H54 (cell line): ENCODE measurements at places on chromosomes 4 and X.

DNA sequence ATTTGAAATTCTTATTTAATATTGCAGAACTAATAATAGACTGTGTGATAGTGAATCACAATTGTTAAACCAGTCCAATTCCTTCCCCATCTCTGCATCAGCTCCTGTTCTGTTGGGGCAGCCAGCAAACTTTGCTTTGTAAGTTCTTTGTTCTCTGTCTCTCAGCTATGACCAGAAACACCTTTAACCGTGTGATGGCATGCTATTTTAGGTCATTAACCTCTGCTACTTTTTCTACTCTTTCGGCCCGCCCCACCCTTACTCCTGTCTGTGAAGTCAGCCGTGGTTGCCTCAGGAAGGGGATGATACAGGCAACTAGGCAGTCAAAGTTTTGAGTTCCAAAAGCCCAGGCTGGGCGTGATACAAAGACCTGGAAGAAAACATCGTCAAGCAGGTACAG is 51.3 kb upstream of the EGFL6 start:
- DNase-seq = no peak

DNA sequence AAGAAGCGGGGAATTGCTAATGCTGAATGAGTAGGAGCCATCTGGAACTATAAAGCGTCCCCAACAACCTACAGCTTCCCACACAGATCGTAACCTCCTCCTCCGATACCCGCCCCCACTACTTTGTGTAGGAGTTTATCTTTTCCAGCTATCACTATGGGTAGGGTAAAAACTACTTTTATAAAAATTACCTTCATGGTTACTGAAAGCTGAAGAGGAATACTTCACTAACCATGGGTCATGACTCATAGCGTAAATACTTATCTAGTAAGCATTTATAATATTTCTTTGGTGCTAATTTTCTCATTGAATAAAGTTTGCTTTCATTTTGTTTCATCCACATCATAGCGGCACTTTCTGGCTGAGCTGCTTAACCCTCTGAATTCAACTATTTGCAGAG is 79.4 kb upstream of the TNIP3 start:
- no peak for DNase-seq

GRCh38 chrX:70029863-70030262 is 19.9 kb downstream of the AWAT2 start:
- DNase-seq = no peak

- DNase-seq = no peak
These were observed 201.4 kb downstream of the CCSER1 start for GRCh38 chr4:90328558-90328957.

DNA sequence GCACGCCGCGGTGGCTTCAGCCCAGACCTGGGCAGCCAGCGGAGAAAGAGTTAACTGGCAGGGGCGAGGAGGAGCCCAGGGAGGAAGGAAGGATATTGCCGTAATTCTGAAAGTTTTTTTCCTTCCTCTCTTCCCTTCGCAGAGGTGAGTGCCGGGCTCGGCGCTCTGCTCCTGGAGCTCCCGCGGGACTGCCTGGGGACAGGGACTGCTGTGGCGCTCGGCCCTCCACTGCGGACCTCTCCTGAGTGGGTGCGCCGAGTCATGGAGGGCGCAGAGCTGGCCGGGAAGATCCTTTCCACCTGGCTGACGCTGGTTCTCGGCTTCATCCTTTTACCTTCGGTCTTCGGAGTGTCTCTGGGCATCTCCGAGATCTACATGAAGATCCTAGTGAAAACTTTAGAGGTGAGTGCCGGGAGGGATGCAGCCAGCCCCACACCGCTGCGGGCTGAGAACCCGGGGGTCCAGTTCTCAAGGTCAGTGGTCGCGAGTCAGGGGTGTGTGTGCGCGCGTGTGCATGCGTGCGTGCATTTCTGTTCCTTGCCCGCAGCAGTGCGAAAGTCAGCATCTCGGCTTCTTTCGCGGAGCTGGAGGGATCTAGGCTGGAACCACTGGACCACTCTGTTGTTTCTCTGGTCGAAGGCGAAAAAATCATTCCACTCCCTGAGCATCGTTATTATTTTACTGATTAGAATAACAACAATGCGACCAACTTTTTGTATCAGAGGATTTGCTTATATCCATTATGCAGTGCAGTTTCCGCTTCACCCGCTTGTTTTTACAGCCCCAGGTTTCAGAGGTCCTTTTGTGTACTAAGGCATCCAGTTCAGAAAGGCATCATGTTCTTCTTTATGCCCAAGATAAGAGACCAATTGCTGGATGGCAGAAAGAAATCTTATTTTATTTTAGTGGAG is 709 bp downstream of the GPAT3 start:
- no peak for DNase-seq

DNA sequence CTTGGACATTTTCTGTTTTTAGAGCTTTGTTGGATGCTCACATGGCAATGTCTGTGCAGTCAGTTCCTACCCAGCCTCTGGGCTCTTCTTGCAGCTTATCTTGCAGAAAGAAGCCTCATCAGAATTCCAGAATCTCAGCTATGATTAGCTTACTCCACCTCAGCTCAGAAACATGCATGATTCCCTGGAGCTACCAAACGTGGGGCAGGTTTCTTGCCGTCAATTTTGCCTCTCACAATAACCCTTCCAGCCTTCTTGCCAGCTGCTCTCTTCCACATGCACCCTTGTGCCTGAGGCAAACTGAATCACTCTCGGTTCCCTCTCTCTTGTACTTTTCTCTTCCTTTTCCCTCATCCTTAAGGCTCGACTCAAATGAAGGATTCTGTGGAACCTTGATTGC is 141.4 kb downstream of the PTTG2 start:
- DNase-seq = no peak

DNA sequence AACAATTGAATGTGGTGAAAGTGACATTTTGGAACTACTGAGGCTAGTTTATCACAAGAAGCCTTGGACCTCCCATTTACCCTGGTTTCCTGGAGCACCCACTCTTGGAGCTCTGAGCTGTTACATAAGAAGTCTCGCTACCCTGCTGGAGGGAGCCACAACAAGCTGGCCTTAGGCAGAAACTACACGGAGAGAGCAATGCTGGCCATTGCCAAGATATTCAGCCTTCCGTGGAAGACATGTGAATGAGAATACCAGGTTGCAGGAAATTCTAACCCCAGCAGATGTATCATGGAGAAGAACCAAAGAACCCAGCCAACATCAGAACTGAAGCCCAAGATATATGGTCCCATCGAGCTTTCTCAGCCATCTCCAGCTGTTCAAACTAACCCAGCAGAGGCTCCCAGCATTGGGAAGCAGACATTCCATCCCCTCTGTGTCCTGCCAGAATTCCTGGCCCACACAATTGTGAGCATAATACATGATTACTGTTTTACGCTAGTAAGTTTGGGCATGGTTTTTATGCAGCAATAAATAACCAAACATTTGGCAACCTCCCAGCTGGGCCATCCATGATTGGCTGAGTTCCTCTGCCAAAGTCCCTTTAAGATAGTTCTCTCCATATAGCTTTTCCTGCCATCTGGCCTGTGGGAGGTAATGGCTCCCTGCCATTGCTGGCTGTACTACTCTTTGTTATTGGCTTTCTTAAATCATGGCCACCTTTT is 17.9 kb upstream of the PDE5A start:
- no peak for DNase-seq
